ENCODE measurements at places on chromosomes 6 and 20.
A peak's percentile ranks its signal among the peaks of the same experiment; 100 is the strongest.

DNA sequence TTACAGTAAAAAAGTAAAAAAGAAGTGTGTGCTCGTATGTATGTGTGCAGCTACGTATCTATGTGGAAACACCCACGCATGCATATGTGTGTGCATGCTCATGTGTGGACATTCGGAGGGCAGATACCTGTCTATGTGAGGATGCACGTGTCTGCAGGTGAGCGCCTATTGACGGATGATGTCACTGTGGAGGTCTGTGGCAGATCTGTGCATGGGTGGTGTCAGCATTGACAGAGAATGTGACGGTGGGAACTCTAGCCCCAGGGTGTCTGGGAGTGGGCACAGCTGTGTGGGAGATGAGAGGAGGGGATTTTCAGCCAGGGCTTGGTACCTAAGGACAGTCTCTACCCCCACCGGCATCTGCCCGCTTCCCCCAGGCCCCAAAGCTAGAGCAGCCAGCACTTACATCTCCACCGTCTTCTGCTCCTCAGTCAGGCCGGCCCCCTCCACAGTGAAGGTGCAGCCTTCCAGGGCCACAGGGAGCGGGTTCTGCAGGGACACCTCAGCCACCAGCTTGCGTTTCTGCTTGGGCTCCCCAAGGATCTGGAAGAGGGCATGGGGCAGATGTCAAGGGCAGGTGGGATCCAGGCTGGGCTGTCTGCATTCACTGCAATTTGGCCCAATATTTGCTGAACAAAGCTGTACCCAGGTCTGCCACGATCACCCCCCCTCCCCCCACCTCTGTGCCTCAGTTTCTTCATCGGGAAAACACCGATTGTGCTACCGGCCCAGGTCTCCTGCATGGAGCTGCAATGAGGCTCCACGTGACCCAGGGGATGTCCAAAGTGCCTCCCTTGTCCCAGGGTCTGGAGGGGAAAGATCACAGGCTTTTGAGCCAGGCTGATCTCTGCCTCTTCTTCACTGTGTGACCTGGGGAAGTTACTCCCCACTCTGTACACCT, 34.1 kb downstream of the TGM2 start:
- DNase-seq, result no peak
- peaks cover 9% of the 10 kb centered on the region for H3K27me3 ChIP-seq
- H3K4me1 ChIP-seq, result peaks cover 6% of the 10 kb centered on the region
- no peak overlapping the region for H3K4me3 ChIP-seq

DNA sequence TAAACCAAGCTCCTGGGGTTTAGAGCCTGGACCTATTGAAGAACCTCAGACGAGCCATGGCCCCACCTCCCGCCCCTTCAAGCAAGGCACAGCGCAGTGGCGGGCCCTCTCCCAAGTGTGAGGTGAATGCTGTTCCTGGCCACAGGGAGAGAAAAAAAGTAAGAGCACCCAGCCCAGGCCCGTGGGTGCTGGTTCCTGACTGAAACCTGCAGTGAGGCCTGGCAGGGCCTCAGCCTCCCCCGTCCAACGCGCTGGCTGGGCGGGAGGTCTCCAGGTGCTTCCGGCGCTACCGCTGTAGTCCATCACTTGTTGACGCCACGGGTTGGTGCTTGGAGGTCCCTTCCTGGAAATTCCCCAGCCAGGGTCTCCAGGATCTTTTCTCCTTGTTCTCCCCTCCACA, 5.5 kb upstream of the FAM83C start:
- peaks cover 5% of the 10 kb centered on the region for H3K4me1 ChIP-seq
- no peak for DNase-seq
- peaks cover 33% of the 10 kb centered on the region for H3K27me3 ChIP-seq
- H3K4me3 ChIP-seq, result no peak overlapping the region
- H3K27ac ChIP-seq, result no peak overlapping the region
- no peaks in the 10 kb centered on the region for H3K36me3 ChIP-seq

GRCh38 chr6:90463359-90463758, 123.5 kb downstream of the MAP3K7 start:
- H3K36me3 ChIP-seq, result no peaks in the 10 kb centered on the region
- no peaks in the 10 kb centered on the region for H3K27me3 ChIP-seq
- H3K4me3 ChIP-seq, result peak overlapping the region; percentile 39

- DNase-seq, result no peak
- H3K27ac ChIP-seq, result no peak overlapping the region
- peaks cover 4% of the 10 kb centered on the region for H3K36me3 ChIP-seq
- no peaks in the 10 kb centered on the region for H3K4me1 ChIP-seq
- H3K27me3 ChIP-seq, result no peaks in the 10 kb centered on the region
Observed at GRCh38 chr6:75775219-75775618, 26.2 kb downstream of the MYO6 start.

DNA sequence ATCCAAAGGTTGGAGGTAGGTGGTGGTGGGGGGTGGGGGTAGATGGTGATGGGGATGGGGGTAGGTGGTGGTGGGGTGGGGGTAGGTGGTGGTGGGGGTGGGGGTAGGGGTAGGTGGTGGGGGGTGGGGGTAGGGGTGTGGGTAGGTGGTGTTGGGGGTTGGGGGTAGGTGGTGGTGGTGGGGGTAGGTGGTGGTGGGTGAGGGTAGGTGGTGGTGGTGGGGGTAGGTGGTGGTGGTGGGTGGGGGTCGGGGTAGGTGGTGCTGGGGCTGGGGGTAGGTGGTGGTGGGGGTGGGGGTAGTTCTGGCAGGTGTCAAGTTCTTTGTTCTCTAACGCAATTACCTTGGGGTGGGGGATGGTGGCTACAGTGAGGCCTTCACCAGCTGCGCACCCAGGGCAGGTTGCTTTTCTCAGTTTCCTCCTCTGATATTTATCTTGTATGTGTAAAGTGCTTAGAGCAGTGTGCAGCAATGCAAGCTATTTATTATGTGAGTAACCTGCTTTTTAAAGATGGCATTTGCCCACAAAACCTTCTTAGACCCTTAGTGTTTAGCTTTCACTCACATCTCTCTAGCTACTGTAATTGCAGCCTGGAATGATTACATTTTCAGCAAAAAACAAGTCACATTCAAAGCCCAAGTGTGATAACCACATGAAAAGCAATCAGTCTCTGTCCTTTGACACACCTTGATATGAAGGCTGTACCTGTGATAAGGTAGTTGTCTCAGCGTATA, 8.2 kb upstream of the CCDC167 start:
- H3K4me3 ChIP-seq, result peak overlapping the region; percentile 17
- H3K27me3 ChIP-seq, result no peaks in the 10 kb centered on the region
- H3K27ac ChIP-seq, result peak overlapping the region; percentile 92
- H3K4me1 ChIP-seq, result peaks cover 69% of the 10 kb centered on the region
- DNase-seq, result no peak

- no peak for DNase-seq
- H3K4me3 ChIP-seq, result no peak overlapping the region
- no peak overlapping the region for H3K27ac ChIP-seq
- peaks cover 12% of the 10 kb centered on the region for H3K27me3 ChIP-seq
Observed at GRCh38 chr20:50720026-50720425, 11.4 kb upstream of the PARD6B start.

DNA sequence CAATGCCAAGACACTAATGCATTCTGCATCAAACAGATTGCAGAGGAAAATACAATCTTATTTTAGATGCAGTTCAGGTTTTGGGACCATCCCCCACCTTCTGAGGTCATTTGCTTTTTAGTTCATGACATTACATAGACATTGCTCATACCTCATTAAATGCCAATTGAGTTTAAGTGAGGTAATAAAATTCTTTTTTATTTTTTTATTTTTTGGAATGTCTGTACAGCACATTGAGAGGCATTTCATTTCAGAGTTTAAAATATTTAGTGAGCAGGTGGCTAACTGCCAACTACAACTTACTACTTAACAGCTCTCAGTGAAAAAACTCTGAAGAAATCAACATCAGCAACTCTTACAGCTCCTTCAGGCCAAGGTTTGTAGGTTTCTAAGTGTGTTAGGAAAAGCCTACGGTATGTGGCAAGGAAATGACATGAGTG, 482.2 kb upstream of the RNF217 start:
- no peaks in the 10 kb centered on the region for H3K36me3 ChIP-seq
- no peaks in the 10 kb centered on the region for H3K4me1 ChIP-seq
- DNase-seq, result no peak

DNA sequence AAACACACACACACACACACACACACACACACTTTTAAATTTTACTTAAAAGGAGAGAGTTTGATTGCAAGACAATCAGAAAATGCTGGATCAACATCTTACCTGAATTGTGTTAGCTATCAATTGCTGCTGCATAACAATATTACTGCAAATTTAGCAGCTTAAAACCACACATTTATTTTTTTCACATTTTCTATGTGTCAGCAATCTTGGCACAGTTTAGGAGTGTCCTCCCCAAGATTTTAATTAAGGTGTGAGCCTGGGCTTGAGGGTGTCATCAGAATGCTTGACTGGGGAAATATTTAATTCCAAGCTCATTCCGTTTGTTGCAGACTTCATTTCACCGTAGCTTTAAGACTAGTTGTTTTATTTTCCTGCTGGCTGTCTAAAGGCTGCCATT, 431.0 kb upstream of the GJE1 start:
- no peak overlapping the region for H3K4me3 ChIP-seq
- H3K27me3 ChIP-seq, result no peaks in the 10 kb centered on the region
- no peaks in the 10 kb centered on the region for H3K4me1 ChIP-seq

DNA sequence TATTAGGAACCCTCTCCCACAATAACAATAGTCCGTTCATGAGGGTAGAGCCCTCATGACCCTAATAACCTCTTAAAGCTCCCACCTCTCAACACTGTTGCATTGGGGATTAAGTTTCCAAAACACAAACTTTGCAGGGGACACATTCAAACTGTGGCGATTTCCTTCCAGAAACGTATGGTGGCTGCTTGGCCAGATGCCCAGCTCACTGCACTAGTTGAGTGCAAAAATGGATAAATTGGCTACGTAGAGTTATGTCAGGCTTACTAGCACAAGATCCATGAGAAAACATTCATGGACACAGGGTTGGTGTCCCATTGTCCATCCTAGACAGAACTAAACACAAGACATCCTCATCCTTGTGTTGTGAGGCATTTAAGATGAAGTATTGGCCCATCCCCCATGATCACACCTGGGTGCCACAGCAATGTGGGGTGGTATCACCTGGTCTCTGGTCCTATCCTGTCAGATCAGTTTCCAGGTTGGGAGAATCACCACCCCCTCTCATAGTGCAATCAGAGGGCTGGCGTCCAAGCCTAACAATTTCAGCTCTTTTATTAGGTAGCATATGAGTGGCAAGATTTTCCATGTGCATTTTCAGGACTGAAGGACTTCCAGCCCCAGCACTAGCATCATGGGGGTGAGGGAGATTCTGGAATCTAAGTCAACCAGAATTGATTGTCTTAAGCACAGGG, 63.4 kb upstream of the ELOVL5 start:
- DNase-seq, result no peak
- no peaks in the 10 kb centered on the region for H3K4me1 ChIP-seq
- no peak overlapping the region for H3K27ac ChIP-seq
- H3K4me3 ChIP-seq, result no peak overlapping the region

- H3K4me3 ChIP-seq, result no peak overlapping the region
- H3K4me1 ChIP-seq, result no peaks in the 10 kb centered on the region
- H3K27ac ChIP-seq, result no peak overlapping the region
Observed at GRCh38 chr6:168664956-168665355, 224.0 kb downstream of the SMOC2 start.
